Osteoblast (primary cell): ENCODE measurements at places on chromosomes 5 and 9. TPM values are rescaled to one million over a fixed set of nuclear protein-coding genes. Genes with fewer than 3 reads are reported as not detected.

The MRPL50 gene
- total RNA-seq, result 10.3 and 12.3 TPM in 2 replicates

The TMC1 gene
- total RNA-seq, result under 0.01 TPM in 1 of 2 replicates, not detected in the other

The TRPM3 gene
- 0.72 and 1.2 TPM in 2 replicates for total RNA-seq

The HCN1 gene
- total RNA-seq, result not detected in 2 replicates

The SMIM33 gene
- total RNA-seq, result not detected in 2 replicates

The CDHR2 gene
- under 0.01 TPM in 1 of 2 replicates, not detected in the other for total RNA-seq

The FRRS1L gene
- 0.29 and 0.36 TPM in 2 replicates for total RNA-seq

The NUTM2G gene
- total RNA-seq, result not detected in 2 replicates

The ELOVL7 gene
- under 0.01 TPM in 2 replicates for total RNA-seq
